ENCODE measurements at places on chromosomes 2 and 18.

- no peak for ATAC-seq
Measured at GRCh38 chr2:96225016-96225533, 16.4 kb upstream of the STARD7 start.

DNA sequence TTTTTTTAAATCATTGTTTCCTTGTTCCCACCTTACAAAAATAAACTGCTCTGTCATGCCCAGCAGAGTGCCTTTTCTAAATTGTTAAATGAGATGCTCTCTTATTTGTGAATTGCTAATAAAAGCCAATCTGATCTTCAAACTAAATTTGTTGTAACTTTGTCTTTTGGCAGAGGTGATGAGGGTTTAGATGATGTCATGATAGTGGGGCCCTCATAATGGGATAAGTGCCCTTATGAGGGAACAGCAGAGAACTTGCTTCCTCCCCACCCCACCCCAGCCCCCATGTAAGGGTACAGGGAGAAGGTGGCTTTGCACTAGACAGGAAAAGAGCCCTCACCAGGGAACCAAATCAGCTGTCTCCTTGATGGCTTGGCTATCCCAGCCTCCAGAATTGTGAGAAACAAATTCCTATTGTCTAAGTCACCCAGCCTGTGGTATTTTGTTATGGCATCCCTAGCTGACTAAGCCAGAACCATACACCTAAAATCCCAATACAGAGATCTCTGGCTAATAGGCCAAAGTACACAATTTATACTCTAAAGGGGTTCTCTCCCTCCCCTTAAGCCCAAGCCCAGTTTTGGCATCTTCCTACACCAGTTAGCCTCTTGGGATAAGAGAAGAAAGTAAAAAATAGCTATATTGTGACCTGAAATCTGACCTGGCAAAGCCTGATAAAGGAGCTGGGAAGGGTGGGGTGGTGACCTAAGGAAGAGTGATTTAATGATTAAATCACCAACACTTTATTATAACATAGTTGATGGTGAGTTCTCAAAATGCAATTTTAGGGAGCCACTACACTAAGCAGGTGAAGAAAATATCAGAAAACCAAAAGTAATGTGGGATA is 40.3 kb upstream of the HNRNPA3 start:
- peak; percentile 76 for ATAC-seq

GRCh38 chr2:11955884-11956291 is 209.5 kb downstream of the LPIN1 start:
- peak; percentile 81 for ATAC-seq

- ATAC-seq: no peak
Measured at GRCh38 chr18:64244571-64244970, 95.7 kb upstream of the LINC00305 start.
